ENCODE measurements at places on chromosomes 11 and 22. TPM values are rescaled to one million over a fixed set of nuclear protein-coding genes. Genes with fewer than 3 reads are reported as not detected.

Gene MUC6
- total RNA-seq: not detected

Gene HEPACAM
- total RNA-seq: not detected

Gene APOL5
- total RNA-seq: not detected

Gene LZTR1
- total RNA-seq: 58.0 TPM

Measured in activated CD8-positive, alpha-beta T cell treated with anti-CD3 and anti-CD28 coated beads, Interleukin-2, amount 10 ng/mL, durations not matched to agents 7 days and 5 days (primary cell).